Urinary bladder (tissue), 4 donors: ENCODE measurements at places on chromosomes 6 and 20. TPM values are rescaled to one million over a fixed set of nuclear protein-coding genes. Genes with fewer than 3 reads are reported as not detected.

Gene SNAP25
- 8.6 TPM for total RNA-seq

Gene PKIB
- total RNA-seq: 5.1 TPM

Gene RIMS1
- 21.0 TPM for total RNA-seq

Gene CCDC170
- total RNA-seq: 4.7 TPM

GRCh38 chr6:95794749-95795148 lies 217.4 kb downstream of the MANEA start:
- no peak for DNase-seq

- DNase-seq: no peak
Measured at GRCh38 chr20:48791666-48792071, 36.1 kb downstream of the PREX1 start.

DNA sequence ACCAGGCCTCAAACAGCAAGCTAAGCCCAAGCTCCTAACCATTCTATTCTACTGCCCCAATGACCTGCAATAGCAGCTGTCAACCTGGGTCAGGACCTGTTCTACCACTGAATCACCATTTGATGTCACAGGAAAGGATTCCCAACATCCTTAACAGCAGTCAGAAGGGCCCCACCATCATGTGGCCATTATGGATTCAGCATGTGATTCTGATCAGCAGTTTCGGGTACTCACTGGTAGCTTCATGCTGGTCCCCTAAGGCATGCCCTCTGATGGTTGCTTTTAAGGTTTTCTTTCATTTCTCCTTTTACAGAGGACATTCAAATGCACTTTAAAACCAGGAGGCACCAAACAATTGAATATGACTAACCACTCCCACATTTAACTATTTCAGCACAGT lies 37.3 kb upstream of the MAP7 start:
- no peak for DNase-seq

DNA sequence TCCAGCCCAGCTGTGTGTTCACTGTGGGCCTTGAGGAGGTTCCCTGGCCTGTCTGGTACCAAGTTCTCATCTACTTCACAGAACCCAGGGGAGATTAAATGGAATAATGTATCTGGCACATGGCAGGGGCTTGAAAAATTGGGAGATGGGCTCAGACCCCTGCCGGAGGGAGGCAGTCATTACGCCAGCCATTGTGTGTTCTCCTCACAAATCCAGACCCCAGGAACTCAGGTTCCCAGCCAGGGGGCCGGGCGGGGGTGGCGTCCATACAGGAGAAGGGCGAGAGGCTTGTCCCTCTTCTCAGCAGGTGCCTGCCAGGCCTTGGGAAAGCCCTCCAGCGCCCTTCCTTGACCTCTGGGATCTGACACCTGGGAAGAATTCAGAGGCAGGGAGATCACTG lies 8.1 kb downstream of the NOL4L start:
- no peak for DNase-seq

DNA sequence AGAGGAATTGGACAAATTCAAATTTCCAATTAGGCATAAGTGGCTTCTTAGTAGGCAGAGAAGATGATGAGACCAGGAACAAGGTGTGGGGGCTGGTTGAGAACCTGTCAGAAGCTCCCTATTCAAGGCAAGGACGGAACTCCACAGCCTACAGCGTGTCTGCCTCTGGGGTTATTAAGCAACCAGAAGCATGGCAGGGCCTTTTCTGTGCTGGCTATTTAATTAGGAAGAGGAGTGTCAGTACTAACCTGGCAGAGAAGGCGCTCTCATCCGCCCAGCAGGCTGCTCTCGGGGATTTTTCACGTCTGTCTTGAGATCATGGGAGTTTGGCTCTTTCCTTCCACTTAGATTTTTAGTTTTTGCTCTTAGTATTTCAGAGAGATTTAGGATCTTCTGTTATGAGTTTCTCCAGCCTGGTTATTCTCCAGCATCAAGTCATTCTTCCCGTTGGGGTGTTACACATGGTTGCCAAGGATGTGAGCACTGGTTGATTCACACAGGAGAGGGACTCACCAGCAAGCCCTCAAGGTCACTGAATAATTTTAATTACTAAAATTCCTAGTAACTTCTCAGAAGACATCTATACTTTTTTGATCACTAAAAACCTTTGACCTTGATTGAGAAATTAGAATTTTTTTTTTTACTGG lies 23.9 kb downstream of the ADTRP start:
- no peak for DNase-seq

- DNase-seq: no peak
Measured at GRCh38 chr20:46088409-46089166, 1.2 kb downstream of the NCOA5 start.

DNA sequence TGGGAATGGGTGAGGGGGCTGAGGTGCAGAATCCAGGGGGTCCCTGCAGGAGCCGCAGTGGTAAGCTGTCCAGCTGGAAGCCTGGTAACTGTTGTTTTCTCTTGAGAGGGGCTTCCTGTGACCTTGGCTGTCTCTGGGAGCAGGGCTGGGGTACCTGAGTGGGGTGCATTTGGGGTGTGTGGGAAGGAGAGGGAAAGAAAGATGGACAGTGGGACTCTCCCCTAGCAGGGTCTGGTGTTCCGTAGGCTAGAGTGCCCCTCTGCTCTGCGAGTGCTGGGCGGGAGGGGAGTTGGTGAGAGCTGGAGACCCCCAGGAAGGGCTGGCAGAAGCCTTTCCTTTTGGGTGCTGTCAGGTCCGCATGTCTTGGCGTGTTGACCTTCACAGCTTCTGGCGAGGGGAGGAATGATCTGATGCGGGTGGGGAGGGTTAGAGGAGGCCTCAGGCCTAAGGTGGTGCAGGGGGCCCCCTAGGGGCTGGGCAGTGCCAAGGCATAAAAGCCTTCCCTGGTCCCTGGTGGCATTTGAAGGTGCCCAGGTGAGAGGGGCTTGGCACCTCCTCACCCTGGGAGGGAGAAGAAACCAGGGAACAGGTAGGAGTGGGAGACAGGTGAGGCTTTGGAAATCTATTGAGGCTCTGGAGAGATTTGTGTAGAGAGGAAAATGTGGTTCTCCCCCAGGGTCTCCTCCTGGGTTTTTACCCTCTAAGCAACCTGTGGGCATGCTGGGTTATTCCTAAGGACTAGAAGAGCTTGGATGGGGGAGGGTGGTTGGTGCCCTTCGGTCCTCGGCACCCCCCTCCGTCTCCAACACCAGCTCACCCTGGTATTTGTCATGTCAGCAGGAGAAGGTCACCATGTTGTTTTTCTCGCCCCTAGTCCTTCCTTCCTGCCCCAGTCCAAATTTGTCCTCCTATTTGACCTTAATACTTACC lies 3.3 kb downstream of the VEGFA start:
- no peak for DNase-seq

DNA sequence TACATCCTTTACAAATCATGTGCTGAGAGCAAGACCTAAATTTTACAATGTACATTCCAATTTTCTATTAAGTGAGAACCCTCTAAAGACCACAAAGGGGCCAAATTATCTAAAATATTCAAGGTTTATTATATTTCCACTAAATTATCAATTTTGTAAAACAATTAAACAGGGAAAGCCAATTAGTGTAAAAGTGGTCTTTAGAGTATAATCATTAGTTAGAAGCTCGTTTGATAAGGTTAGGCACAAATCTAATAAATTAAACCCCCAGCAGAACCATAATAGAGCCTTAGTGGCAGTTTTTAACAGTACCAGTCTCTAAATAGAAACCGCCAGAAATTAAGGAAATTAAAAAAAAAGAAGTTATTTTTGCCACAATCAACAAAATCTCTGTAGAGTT lies 249.1 kb upstream of the MANEA start:
- no peak for DNase-seq
